SJSA1 (cell line): ENCODE measurements at places on chromosomes 6 and 20. TPM values are rescaled to one million over a fixed set of nuclear protein-coding genes. Genes with fewer than 3 reads are reported as not detected.
A peak's percentile ranks its signal among the peaks of the same experiment; 100 is the strongest.

- DNase-seq = no peak
These were observed 94.8 kb downstream of the MYLK4 start for GRCh38 chr6:2655844-2656433.

The PRND gene
- not detected in 2 replicates for total RNA-seq

GRCh38 chr6:46440141-46440540 lies 51.1 kb downstream of the RCAN2 start:
- peak; percentile 15 for DNase-seq

The DAAM2 gene
- 0.29 TPM in 1 of 2 replicates, not detected in the other for total RNA-seq

GRCh38 chr20:47016068-47016664 lies 121.5 kb downstream of the EYA2 start:
- no peak for DNase-seq

DNA sequence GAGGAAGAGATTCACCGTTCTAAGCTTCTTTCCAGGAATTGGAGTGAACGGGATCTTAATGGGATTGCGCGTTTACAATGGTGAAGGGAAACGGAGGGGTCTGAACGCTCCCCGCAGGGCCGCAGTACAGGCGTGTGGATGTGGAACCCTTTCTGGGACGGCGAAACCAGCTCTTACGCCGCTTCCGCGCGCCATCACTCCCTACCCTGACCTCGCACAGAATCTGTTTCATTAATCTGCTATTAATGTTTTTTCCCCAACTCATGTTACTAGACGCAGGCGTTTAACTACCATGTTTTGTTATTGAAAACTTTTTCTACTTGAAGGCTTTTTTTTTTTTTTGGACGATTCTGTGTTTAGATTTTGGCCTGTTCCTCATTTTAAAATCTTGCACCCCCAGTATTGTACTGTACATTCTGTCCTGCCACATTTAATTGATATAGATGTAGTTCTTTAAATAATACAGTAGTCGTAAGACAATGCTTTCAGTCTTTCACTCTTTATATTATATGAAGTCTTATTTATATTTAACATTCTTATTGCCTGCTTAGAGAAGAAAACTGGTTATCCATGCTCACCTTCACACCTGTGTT lies 696 bp upstream of the SUPT3H start:
- no peak for DNase-seq

GRCh38 chr6:54929245-54929909 lies 82.8 kb downstream of the FAM83B start:
- no peak for DNase-seq

DNA sequence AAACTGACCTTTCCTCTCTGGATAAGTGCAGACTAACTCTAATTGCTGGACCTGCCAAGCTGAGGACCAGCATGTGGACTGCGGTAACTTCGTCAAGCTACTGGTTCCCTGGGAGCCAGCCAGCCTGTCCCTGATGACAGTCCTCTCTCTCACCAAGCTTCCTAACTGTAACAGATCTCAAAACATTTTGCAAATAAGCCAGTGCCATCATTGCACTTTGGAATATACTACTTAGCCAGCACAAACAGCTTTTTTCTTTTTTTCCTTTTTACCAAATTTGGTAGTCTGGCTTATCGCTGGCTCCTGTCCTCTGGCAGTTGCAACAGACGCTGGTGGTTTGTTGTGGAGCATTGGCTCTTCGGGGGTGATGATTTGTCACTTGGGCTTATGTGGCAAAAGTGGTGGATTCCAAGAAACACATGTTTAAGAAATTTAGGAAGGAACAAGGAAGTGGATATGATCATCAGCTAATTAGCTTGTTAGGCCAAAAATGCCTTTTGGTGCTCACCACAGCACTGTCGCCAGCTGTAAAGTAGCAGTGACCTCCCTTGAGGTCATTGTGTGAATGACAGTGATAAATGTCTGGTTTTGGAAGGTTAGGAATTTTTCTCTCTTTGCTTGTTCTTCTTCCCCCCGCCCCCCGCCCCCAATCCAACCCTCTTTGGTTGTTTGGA lies 171.7 kb downstream of the CLIC5 start:
- no peak for DNase-seq

- DNase-seq = no peak
These were observed 91.6 kb downstream of the PRND start for GRCh38 chr20:4813076-4813862.
